ENCODE measurements at places on chromosomes 11 and 22.

GRCh38 chr11:114366331-114367243 lies 33.7 kb downstream of the C11orf71 start:
- no peak for DNase-seq

- DNase-seq, result no peak
Observed at GRCh38 chr22:36330127-36330526, 57.6 kb downstream of the MYH9 start.

GRCh38 chr11:75334976-75335375 lies 16.5 kb downstream of the ARRB1 start:
- DNase-seq, result no peak

DNA sequence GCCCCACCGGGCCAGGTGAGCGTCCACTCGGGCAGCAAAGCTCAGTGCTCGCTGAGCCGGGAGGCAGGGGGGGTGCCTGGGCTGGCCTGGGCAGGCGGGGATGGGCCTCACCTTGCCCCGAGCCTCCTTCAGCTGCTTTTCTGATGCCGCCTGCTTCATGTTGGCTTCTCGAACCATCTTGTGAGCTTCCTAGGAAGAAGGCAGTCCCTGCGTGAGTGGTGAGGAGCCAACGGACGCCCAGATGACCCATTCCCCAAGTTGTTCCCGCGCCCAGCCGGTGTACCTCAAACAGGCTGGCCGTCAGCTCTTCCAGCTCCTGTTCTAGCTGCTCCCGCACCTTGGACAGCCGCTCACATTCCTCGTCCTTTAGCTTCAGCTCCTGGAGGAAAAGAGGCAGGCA lies 10.1 kb downstream of the RAB3IL1 start:
- no peak for DNase-seq

GRCh38 chr11:46639197-46639839 lies 22.0 kb downstream of the ATG13 start:
- DNase-seq, result no peak

- DNase-seq, result no peak
Observed at GRCh38 chr22:41920271-41920976, 5.5 kb upstream of the SHISA8 start.

- no peak for DNase-seq
Observed at GRCh38 chr11:87675993-87676392, 499.2 kb downstream of the RAB38 start.

DNA sequence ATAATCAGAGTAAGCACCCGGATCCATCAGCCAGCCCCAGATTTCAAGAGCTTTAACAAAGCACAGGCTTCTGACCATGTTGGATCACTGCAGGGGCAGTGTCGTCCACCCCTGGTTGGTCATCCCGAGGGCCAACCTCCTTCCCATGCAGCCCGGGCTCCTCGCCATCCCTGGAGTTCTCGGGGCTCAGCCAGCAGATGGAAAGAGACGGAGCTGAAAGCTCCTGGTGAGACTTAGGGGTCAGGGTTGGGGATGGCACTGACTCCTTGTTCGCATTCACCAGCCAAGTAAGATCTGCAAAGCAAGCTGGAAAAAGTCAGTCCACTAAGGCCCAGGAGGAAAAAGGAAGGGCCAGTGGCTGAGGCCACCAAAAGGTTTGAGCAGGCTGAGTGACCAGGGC lies 888.9 kb downstream of the BRD1 start:
- no peak for DNase-seq

DNA sequence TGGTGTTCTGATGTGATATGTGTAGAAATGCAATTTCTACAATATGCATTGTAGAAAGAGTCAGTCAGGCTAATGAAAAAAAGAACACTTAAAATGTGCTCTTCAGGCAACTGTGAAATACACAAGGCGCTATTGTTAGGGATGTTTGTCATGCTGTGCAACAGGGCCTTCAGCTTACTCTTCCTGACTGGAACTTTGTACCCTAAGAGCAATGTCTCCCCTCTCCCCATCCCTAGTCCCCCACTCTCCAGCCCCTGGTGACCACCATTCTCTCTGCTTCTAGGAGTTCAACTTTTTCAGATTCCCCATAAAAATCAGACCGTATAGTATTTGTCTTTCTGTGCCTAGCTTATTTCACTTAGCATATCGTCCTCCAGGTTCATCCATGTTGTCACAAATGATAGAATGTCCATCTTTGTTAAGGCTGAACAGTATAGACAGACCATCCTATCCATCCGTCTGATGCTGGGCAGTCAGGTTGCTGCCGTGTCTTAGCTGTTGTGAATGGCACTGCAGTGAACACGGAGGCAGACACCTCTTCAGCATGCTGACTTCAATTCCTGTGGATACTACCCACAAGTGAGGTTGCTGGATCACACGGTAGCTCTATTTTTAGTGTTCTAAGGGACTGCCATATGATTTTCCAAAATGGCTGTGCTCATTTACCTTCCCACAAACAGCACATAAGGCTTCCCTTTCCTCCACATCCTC lies 10.7 kb downstream of the NDUFV1 start:
- no peak for DNase-seq

DNA sequence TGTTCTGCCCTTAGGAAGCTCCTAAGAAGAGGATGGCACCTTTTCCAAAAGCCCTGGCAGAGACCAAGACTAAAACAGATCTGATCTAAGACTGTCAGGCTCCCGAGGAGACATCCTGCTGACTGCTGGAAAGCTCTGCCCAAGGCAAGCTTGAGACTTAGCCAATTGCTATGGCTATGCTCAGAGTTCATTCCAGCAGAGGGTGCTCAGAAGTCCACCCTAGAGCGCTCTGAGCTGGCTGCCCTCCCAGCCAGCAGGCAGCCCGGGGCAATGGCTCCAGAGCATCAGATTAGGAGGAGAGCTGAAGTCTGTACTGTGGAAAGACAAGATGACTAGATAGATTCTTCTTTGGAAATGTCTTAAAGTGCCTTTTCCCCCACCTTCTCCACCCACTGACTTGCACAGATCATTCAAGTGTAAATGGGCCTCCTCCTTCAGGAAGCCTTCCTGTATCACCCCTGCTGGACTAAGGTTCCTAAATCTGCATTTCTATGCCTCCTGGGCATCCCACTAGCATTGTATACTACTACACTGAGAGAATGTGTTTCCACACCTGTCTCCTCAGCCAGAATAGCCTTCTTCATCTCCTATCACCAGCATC lies 23.4 kb downstream of the LRRC55 start:
- DNase-seq, result no peak

GRCh38 chr11:39741066-39741465 lies 1718.4 kb downstream of the LRRC4C start:
- no peak for DNase-seq

DNA sequence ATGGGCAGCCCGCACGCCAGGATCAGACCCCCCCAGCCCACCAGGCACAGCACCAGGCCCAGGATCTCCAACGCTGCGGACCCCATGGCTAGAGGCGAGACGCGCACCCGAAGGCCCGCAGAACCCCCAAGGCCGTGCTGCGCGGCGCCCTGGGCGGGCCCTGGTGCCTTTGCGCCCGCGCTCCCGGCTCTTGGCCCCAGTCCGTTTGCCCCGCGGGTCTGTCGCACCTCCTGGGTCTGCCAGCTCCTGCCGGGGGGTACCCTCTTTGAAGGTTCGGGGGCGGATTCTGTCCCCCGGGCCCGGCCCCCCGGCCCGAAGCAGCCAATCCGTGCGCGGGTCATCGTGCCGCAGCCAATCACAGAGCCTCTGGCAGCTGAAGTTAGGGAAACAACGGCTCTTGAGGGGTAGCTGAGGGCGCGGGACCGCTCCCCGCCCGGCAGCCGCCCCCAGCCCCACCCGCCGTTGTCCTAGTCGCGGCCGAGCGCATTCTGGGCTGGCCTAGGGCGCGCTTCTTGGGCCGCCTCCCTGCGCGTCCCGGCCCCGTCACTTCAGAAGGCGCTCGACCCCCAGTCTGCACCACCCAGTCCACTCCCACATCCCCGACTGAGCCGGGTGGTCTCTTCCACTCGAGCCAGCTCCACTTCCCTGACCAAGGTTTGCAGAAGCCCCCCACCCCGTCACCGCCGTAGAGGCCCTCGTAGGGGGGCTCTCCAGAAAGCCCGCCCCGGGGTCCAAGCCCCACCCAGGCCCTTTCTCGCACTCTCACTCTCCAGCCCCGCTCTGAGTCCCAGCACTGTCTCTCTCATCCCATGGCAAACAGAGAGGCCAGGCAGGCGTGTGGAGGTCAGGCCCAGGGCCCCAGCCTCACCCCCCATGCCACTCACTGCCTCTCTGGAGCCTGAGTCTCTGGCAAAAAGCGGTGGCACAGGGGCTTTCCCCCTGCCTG lies at the start of gene CLDN5:
TSS of gene CLDN5 (minus strand) at position 241 of the 946 bp plus-strand sequence. CDS start at position 86, 155 bp downstream.
- no peak for DNase-seq

DNA sequence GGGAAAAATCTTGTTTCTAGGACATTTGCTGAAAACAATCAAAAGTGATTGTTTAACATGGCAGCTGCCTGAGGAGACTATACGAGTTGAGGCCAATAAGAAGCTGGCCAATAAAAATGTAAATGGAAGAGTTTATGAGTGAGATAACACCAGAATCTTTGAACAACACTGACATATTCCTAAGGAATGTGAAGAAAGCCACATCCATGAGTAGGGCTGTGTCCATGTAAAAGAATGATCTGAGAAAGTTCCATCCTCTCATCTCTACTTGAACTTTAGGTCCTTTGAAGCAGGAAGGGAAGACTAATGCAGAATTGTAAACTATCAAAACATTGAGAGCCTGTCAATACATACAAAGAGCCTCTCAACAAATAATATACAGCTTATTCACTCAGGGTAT lies 6.9 kb upstream of the CHORDC1 start:
- DNase-seq, result no peak

- no peak for DNase-seq
Observed at GRCh38 chr11:12215181-12215593, 104.8 kb downstream of the MICAL2 start.

- no peak for DNase-seq
Observed at GRCh38 chr11:130554241-130555055, 106.0 kb downstream of the ADAMTS15 start.

DNA sequence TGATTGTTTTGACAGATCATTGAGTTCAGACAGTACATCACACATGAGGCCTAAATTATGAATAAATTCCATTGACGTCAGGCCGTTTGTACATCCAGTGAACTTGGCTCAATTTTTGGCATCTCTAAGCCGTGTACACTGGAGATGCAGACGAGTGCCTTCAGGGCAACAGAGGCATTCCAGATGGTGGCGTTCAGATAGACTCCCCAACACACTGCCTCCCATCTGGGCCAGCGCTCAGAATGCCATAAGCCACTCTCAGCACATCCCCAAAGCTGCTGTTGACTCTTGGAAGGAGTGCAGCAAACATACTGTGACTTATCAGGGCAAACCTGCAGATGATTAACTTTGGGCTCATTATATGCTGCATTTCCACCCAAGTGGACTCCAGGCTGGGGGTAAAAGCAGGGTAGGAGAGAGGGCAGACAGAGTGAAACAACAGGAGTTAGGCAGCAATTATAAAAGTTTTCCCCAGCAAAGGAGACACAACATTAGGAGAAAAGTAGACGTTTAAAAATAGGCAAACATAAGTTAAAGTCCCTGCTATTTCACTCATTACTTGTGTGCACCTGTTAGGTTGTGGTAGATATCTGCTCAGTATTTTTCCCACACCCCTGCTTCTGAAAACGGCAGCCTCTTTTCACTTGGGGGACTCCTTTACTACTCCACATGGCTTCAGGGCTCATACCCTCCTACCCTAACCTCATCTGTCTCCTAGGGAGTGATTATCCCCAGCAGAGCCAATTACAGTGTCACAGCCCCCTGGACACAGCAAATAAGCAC lies 60.2 kb upstream of the PDE3B start:
- DNase-seq, result no peak

GRCh38 chr11:57444362-57445121 lies 15.8 kb upstream of the RTN4RL2 start:
- no peak for DNase-seq

DNA sequence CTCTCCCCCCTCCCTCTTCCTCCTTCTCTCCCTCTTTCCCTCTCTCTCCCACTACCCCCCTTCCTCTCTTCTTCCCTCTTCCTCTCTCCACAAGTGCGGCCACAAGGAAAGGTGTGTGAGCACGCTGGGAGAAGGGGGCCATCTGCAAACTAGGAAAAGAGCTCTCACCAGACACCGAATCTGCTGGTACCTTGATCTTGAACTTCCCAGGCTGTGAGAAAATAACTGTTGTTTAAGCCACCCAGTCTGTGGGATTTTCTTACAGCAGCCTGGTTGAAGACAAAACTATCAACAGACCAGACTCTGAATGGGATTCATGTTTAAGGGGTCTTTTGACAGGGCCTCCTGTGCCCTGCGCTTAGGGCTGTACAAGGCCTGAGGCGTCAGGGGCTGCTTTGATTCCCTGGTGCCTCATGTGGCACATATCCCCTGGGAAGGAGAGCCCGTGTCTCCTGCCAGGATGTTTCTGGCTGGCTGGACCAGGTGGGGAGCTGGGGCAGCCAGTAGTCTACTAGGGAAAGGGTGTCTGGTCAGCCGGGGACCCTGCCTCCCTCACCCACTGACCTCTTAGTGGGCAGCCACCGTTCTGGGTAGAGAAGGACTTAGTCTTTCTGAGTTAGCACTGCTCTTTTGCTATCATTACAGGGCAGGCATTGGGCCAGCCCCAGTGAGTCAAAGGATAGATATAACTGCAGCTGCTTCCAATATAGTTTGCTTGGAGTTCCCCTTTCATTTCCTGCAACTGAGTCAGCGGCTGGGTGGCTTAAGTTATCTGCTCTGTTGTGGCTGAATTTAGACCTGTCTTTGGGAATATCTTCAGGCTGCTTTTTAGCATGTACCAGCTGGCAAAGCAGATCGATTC lies 6.2 kb downstream of the PANX1 start:
- DNase-seq, result no peak

- DNase-seq, result no peak
Observed at GRCh38 chr11:21988477-21988876, 204.4 kb upstream of the ANO5 start.

GRCh38 chr11:114289779-114290178 lies 6.4 kb upstream of the NNMT start:
- no peak for DNase-seq

DNA sequence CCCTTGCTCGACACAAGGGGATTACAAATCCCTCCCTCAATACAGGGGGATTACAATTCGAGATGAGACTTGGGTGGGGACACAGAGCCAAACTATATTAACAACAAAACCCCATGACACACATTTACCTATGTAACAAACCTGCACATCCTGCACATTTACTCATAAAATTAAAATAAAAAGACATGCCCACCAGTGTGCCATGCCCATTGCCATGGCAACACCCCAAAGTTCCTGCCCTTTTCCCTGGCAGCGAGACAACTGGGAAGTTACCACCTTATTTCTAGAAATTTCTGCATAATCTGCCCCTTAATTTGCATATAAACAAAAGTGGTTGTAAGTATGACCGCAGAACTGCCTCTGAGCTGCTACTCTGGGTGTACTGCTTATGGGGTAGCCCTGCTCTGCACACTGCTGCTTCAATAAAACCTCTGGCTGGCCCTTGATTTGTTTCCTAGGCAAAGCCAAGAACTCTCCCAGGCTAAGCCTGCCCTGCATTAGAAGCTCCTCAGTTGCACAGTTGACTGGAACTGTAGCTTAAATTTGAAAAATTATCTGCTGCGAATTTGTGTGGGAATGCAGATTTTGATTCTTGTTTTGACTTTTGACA lies 8.6 kb upstream of the INCENP start:
- DNase-seq, result no peak

Data from CD4-positive, alpha-beta memory T cell (primary cell).